ENCODE measurements at places on chromosomes 5 and 9.

DNA sequence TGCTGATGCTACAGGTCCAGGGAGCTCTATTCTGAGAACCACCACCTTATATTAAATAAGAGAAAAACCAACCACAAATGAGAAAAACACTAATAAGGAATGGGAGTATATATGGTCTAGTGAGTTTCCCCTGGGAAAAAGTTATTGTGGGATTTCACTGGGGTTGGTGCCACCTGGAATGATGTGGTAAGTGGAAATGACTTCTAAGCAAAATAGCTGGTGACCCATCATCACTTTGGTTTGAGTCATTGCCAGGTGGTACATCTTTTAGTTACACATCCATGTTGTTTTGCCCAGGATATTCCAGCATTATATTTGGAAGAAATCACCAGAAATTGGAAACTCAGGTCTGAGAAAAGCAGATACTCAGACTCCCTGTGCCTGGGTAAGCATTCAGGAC lies 437.3 kb downstream of the DTWD2 start:
- no peak for DNase-seq

GRCh38 chr9:99582814-99583213 lies 238.9 kb upstream of the NR4A3 start:
- DNase-seq: no peak

DNA sequence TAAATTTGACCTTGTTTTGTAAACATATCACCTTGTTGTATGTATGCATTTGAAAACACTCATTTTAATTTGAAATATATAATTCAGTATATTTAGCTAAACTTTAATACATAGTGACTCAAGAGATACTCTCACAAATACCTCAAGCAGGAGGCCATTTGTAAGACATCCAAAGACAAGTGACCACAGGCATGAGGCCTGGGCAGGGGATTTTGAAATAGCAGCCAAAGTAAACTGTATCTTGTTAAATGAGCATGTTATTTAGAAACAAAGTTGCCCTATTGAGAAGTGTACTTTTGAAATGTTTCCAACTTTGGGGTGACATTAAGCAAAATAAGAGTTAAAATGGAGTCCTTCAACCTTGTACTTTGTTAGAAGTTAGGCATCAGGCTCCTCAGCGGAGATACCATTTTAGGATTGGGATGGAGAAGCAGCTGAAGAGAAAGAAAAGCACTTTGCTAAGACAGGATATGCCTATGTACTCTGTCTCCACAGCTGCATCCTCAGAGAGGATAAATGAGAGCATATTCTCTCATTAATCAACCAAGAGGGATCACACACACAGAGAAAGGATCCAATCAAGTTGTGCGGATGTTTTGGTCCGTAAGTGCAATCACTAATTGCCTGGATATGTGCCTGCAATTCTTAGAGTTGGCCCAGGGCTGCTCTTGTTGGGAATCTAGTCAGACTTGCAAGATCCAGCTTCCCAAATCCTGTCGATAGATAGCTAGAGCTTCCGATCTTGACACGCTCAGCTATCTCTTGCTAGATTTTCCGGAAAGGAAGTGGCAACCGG lies 157.5 kb upstream of the HAPLN1 start:
- DNase-seq: no peak

- no peak for DNase-seq
These were observed 19.1 kb downstream of the GALNT10 start for GRCh38 chr5:154209591-154210081.

- DNase-seq: no peak
These were observed 37.0 kb downstream of the RNF130 start for GRCh38 chr5:180034564-180034963.

DNA sequence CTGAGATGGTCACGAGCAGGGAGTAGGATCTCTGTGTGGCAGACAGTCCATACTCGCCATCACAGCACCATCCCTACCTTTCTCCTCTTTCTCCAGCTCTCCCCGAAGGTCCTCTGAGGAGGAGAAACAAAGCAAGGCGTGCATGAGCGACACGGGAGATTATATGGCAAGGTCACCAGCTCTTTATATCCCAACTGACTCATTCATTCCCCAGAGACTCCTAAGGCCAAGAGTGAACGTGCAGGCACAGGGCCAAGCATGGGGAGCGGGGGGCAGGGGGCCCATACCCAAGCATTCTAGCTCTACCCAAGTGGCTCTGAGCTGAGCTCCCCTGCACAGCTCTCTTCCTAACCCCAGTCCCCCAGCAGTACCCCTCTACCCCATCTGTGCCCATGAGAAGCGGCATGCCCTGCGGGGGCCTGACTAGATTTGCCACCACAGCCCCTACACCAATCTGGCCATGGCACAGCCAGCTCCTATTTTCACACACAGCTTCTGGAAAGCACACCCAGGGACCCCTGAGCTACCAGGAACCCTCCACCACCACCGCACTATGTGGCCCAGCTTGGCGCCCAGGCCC lies 6.8 kb downstream of the TRIM7 start:
- no peak for DNase-seq

GRCh38 chr5:14745188-14745563 lies 80.7 kb downstream of the OTULIN start:
- no peak for DNase-seq

DNA sequence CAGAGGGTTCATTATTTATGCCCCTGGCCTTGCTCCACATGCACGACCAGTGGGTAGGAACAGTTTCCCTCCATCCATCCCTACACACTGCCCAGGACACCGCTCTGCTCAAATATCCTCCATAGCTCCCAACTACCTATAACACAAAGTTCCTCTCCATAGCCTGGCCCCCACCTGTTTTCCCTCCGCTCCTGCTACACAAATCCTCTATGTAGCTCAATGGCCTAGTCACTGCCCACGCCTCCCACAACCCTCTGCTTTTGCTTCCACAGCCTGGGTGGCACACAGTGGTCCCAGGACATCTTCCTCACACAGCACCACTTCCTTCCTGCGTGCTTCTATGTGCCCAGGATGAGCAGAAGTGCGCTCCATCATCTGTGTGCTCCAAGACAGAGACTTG lies 20.4 kb downstream of the REXO4 start:
- no peak for DNase-seq

DNA sequence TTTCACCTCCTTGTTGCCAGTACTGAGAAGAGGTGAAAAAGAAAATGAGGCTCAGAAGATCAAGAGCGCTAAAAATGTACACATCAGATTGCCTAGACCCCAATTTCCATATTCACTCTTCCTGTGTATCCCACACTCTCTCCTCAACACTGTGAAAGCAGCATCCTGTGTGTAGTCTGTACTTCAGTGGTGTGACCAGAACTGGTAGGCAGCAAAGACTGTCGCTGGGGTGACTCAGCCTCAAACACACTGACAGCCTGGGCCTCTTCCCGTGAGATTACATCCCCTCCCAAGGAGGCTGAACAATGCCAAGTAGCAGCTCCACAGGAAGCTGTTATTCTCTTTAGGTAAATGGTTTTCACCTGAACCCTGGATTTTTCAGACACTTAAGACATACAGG lies 135.5 kb downstream of the CCDC192 start:
- no peak for DNase-seq

DNA sequence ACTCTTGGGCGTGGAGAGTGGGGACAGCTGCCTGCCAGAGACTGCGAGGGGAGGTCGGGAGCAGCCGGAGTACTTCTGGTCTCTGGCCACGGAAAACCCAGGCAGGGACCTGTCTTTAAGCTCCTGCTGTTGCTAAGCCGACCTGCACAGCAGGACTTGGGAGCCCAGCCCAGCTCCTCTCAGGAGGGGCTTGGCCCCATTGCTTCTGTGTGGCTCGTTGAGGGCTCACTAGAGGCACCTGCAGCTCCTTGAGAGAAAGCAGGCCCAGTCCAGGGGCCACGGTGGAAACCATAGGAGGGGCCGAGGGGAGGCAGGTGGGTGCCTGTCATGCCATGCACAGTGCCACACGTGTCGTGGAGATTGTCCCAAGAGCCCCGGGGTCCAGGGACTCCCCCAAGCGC lies 3.3 kb upstream of the LCN2 start:
- no peak for DNase-seq

DNA sequence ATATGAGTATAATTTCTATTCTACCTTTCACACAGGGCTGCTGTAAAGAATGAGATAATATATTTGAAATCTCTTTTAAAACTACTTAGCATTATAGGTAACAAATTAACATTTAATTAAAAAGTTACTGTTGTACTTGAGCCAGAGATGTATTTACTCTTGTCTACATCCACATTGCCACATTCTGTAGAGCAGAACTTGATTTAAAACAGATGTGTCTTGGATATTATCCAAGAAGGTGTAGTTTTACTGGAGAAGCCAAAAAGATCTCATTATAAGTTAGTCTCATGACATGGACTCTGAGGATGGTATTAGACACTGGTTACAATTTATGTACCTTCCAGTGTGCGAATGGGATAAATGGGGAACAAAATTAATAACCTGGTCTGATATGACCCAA lies 293.1 kb upstream of the CCNH start:
- DNase-seq: no peak

DNA sequence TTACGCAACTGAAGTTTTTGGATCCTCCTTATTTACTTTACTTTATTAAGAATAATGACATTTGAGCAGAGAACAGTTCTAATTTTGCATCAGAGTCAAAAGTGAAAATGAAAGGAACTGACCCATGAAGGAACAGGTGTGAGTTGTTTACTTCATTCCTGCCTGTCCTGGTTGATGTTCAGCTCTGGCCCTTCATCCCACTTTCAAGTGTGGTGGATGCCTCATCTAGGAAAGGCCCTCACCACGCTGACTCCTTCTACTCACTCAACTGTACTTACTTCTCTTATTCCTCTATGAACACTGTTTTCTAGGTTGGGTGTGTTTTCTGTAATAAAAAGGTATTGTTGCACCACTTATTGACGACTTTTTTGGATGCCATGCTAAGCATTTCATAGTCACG lies 61.8 kb upstream of the PLEKHG4B start:
- no peak for DNase-seq

DNA sequence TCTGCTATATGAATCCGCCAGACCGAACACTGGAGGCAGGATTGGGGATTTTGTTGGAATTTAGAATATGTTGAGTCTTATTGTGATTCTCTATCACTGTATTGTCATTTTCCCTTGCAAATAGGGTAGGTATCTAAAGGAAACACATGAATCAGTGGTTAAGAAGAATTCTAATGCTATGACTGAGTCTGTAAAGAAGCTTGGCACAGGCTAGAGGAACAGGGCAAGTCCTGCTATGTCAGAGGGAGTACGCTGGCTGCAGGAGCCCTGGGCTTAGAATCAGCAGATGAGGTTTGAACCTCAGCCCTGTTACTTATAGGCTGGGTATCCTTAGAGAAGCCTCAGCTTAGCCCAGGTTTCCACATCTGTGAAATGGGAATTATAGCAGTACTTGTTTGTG lies 198.1 kb downstream of the NR3C1 start:
- DNase-seq: no peak

DNA sequence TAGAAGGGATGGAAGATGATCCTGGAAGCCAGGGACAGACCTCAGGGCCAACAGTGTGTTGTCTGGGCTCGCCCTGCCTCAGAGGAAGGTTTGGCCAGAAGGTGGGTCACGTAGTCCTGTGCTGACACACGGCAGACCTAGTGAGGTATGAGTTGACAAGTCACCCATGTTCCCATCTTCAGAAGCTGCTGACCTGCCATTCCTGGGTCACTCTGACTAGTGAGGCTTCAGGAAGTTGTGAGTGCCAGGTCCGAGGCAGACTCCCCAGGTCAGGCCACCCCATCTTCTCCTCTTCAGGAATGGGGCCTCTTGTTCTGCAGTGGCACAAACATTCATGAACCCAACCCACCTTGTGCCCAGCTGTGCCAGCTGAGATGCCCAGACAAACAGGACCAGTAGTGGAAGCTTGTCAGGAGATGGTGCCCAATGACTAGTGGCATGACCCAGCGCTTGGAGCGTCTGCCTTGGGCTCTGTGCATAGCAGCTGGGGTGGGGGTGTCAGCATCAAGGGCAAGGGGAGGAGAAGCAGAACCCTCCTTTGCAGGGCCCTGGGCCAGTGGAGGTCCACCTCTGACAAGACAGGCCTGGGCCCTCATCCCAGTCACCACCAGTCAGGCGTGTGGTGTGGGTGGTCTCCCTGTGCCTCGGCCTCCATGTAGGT lies 16.8 kb upstream of the ANGPTL2 start:
- DNase-seq: no peak

- DNase-seq: no peak
These were observed 127.6 kb downstream of the TRPM6 start for GRCh38 chr9:74760031-74760700.

- DNase-seq: no peak
These were observed 58.6 kb downstream of the ITGA1 start for GRCh38 chr5:52846182-52846842.

- no peak for DNase-seq
These were observed 12.4 kb downstream of the PCDH12 start for GRCh38 chr5:141945511-141946051.

DNA sequence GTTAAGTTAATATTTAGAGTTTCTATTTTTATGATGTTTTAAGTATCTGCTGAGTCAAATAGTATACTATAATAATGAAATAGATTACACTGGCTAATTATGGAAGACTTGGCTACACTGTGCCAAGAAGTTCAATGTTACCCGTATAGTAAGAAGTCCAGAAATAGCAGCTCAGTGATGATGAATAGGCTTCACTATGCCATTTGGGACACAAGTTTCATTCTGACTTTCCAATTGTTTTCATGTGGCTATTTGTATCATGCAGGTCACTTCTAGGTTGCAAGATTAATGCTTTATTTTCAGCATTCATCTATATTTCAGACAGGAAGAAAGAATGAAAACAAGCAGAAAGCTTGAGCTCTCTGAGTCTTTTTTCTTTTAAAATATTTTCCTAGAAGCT lies 194.5 kb upstream of the RIOK2 start:
- DNase-seq: no peak

DNA sequence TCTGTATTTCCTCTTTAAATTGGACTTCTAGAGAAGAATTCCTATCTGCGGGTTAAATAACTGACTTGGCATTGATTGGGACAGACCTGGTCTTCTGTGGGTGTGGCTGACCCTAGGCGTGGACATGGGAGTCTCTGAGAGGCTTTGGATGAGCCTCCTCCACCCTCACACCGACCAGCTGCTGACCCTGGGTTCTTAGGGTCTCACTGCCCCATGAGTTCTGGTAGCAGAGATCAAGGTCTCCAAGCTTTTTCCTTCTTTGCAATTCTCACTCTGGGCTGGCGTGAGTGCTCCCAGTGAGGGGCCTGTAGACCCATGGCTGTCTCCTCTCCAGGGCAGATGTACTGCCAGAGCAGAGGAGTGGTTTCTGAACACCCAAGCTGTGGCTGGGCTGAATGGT lies 41.6 kb upstream of the PITX1 start:
- DNase-seq: no peak

DNA sequence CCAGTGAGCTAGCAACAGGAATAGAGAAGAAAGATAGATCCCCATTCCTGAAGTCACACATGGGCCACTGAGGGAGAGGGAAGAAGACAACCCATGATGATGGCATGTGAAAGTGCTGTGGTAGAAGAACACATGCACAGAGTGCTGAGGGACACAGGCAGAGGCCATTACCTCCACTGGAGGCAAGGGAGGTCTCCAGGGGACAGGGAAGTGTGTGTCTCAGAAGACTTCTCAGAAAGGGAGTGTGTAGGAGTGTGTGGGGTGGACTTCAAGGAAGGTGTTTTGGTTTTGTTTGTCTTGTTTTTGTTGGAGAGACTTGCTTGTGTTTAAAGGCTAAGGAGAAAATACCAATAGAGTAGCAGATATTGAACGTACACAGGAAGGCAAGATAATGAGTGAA lies 77.0 kb upstream of the SMARCA2 start:
- DNase-seq: no peak

GRCh38 chr5:160573318-160573717 lies 151.7 kb downstream of the PTTG1 start:
- no peak for DNase-seq

GRCh38 chr5:108214857-108215256 lies 167.0 kb downstream of the FBXL17 start:
- DNase-seq: no peak

GRCh38 chr9:80922544-80922943 lies 766.8 kb downstream of the TLE1 start:
- DNase-seq: no peak

- no peak for DNase-seq
These were observed 33.5 kb downstream of the ELOVL7 start for GRCh38 chr5:60810438-60811085.

Data from stimulated activated CD8-positive, alpha-beta memory T cell treated with anti-CD3 and anti-CD28 coated beads, Interleukin-7, amount 100 ng/mL, for 1 hour (primary cell).